ENCODE measurements at places on chromosomes 6 and 20. TPM values are rescaled to one million over a fixed set of nuclear protein-coding genes. Genes with fewer than 3 reads are reported as not detected.

The ANKRD66 gene
- total RNA-seq = not detected

The CTCFL gene
- not detected for total RNA-seq

The LINC00237 gene
- total RNA-seq = not detected

The HRH3 gene
- not detected for total RNA-seq

The RALGAPB gene
- 25.1 TPM for total RNA-seq

The TRERF1 gene
- 6.9 TPM for total RNA-seq

The FABP7 gene
- not detected for total RNA-seq

The RSPH9 gene
- not detected for total RNA-seq

The TCF15 gene
- total RNA-seq = 0.14 TPM

The VSX1 gene
- total RNA-seq = not detected

The CST7 gene
- 44.7 TPM for total RNA-seq

The BPIFB1 gene
- total RNA-seq = not detected

The TSBP1 gene
- not detected for total RNA-seq

The CD24 gene
- total RNA-seq = 0.27 TPM

The HLA-DRB5 gene
- 0.28 TPM for total RNA-seq

The HS3ST5 gene
- not detected for total RNA-seq

The RBM24 gene
- not detected for total RNA-seq

The SLC17A2 gene
- total RNA-seq = not detected

Data from activated naive CD8-positive, alpha-beta T cell treated with anti-CD3 and anti-CD28 coated beads for 36 hours (primary cell).